ENCODE measurements at places on chromosomes 2 and 18.

- no peak for DNase-seq
Observed at GRCh38 chr2:36425608-36426355, 70.2 kb downstream of the CRIM1 start.

GRCh38 chr2:197102231-197102630, 175.7 kb upstream of the PGAP1 start:
- no peak for DNase-seq

- DNase-seq = no peak
Observed at GRCh38 chr18:35526495-35527059, 28.8 kb upstream of the INO80C start.

GRCh38 chr18:31723990-31724711, 36.5 kb downstream of the SLC25A52 start:
- DNase-seq = no peak

- no peak for DNase-seq
Observed at GRCh38 chr18:56641714-56642337, 3.4 kb upstream of the TXNL1 start.

- no peak for DNase-seq
Observed at GRCh38 chr2:109376115-109376514, 237.7 kb downstream of the SEPTIN10 start.

DNA sequence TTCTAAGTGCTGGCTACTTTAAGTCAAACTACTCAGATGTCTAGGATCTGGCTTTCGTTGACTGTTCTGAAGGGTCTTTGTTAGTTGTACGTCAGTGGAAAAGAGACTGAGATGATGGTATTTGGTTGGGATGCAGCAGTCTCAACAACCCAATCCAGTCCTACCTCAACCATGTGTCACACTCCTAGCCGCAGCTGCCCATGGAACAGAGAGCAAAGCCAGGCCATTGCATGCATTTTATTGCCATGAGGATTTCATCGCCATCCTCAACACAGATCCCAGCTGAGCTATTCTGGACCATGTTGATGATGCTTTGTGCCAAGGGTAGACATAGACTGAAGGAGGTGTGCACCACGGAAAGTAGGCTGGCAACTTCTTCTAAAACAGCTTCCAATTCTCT, 97.3 kb upstream of the STK39 start:
- no peak for DNase-seq

GRCh38 chr2:143176606-143177005, 47.4 kb downstream of the ARHGAP15 start:
- DNase-seq = no peak

DNA sequence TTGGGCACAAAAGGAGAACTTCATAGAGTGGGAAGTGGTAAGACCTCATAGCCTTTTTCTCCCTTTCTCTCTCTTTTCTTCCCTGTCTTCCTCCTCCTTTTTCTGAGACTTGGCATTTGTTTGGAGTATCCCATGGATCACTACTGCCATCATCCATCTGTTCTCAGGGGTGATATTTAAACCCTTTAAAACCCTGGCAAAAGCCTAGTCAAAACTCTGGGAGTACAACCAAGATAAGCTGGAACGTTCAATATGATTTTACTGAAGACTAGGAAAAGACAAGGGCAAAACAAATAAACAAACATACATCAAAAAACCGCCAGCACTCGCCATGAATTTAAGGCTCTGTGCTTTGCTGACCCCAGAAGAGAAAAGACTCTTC, 253.4 kb downstream of the CLIP4 start:
- no peak for DNase-seq

- no peak for DNase-seq
Observed at GRCh38 chr2:127674241-127675209, 805 bp downstream of the LIMS2 start.

DNA sequence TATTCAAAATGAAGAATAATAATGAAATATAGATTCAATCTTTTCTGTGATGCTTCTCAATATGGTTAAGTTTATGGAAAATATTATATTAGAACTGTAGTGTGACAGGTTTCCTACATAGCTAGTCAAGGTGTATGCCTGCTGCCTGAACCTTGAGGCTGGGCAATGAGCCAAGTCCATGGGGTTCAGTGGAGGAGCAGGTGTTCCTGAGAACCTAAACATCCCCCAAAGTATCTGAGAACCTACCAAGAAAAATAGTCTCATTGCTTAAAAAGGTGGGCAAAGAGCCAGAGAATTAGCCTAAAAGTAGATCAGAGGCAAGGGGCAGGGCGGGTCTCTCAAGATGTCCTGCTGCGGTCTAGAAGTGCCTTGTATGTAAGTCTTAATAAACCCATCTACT, 185.9 kb upstream of the SPHKAP start:
- DNase-seq = no peak

- no peak for DNase-seq
Observed at GRCh38 chr2:54416166-54416813, 39.8 kb upstream of the SPTBN1 start.

- no peak for DNase-seq
Observed at GRCh38 chr2:18066066-18066465, 187.6 kb downstream of the KCNS3 start.

DNA sequence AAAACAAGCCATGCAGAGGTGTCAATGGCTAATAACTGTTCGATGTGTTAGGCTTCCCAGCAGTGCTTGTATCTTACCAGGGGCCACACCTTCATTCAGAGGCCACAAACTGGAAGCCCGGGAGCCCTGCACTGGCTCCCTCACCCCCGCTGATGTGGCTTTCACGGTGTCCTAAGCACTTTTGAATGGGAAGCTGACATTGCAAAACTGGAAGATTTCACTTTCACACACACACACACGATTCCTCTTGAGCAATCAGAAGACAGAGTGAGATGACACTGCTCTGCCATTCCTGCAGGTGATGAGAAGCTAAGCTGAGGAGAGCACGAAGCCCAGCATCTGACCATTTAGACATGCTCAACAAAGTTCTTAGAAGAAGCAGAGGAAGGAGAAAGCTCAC, 8.6 kb upstream of the ZNF407 start:
- no peak for DNase-seq

- DNase-seq = no peak
Observed at GRCh38 chr2:25740810-25741381, 67.5 kb upstream of the DTNB start.

- no peak for DNase-seq
Observed at GRCh38 chr18:10164271-10165071, 250.7 kb downstream of the VAPA start.

DNA sequence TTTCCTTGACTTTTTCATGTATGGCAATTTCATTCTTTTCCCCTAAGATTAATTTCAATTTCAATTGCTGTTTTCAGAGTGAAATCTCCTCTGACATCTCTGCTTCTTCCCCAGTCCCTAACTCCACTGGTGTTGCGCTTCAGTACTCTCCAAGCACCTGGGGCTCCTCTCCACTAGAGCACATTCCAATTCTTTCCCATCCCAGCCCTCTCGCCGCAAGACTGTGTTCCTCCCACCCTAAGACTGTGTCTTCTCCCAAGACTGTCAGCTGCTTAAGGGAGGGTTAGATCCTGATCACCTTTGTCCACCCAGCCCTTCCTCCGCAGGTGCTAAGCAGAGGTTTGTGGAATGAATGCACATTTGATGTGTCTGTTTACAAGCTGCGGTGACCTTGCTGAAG, 255.7 kb upstream of the CCDC68 start:
- DNase-seq = no peak

DNA sequence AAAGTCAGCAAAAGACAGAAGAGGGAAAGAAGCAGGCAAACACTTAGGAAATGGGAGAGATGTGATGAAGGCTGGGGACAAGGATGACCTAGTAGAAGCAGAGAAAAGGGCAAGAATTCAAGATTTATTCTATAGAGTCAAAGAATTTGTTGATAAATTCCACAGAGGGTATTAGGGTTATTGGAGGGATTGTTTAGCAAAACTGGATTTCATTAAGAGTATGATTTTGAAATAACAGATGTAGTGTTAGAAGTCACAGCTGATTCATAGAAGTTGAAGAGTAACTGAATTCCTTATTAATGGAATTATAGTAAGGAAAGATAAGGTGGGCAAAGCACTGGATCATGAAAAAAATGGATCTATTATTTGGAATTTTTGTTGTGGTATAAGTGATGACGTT, 48.6 kb downstream of the CEP192 start:
- DNase-seq = no peak

GRCh38 chr2:178909507-178909906, 102.3 kb upstream of the TTN start:
- no peak for DNase-seq

GRCh38 chr2:22355816-22356433, 1029.1 kb upstream of the KLHL29 start:
- no peak for DNase-seq

DNA sequence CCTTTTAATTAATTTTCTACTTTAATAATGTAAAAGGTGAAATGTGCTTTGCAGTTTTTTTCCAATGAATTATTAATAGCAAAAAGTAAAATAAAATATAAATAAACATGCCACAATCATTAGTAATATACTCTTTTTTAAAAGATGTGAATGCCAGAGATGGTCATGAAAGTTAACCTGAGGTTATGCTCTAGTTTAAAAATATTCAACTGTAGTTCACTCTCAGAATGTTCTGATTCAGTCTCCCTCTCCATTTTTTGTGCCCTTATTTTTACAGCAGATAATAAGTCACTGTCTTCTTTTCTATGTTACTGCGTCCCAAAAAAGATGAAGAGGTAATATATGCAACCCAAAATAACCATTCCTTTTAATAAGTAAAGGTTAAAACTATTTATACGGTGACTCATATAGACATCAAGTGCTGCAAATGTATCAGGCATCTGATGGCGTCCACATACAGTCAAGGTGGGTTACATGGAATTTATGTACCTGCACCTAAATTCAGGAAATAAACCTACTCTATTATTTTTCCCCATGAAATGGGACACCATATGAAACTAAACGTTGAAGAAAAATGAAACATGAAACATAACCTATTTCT, 153.6 kb upstream of the ZNF804A start:
- DNase-seq = no peak

- no peak for DNase-seq
Observed at GRCh38 chr2:20667151-20667530, 197 bp downstream of the GDF7 start.

Measured in HS-5 (cell line).